ENCODE measurements at places on chromosomes 3 and 15.

GRCh38 chr15:80565988-80566387 is 129.1 kb upstream of the ABHD17C start:
- no peak for DNase-seq

DNA sequence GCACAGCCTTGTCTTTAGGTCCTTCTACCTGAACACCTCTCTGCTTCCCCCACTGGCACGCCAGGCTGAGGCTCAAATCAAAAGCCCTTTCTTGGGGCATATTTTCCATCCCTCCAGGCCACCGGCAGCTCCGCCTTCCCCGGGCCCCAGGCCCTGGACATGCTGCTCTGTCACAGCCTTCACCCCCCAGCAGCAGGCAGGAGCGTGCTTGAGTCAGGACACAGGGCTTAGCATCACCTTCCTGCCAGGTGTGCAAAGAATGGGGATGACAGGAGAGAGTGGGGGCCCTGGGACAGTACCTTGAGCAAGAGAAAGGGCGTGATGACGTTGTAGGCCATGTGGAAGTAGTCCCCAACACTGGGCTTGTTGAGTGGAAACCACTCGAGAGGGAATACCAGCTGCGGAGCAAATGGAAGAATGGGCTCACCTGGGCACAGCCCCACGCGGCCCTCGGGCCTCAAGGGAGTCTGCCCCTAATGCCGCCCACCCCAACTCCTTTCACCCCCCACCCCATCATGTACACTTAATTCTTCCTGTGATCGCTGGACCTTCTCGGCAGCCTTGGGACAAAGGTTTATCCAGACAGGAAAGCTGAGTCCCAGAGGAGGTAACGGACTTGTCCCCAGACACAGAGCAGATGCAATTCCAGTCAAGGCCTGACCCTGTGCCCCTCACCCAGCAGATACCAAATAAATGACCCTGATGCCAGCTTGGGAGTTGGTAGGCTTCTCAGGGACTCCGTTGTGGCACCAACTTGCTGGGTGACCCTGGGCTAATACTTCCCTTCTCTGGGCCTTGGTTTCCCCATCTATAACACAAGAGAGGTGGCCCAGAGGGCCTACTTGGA is 9.1 kb upstream of the CALML4 start:
- DNase-seq, result no peak

GRCh38 chr15:101047301-101047781 is 128.2 kb downstream of the LRRK1 start:
- DNase-seq, result peak; percentile 12

- DNase-seq, result no peak
These were observed 26.9 kb downstream of the RNF13 start for GRCh38 chr3:149839896-149840295.

DNA sequence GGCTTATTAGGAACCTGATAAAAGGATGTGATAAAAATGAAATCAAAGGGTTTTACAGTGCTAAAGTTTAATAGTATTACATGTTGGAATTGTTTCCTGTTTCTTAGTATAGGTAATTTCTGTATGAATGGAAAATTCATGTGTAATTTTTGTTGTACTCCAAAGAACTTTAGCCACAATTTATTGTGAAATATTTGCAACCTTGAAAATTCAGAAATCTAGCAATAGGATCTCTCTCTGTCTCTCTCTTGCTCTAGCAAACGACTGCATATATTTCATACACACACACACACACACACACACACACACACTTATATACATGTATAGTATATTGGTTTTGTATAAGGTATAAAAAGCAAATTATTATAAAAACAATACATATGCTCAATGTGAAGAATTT is 59.6 kb downstream of the PIAS1 start:
- no peak for DNase-seq

GRCh38 chr15:59306520-59307164 is 66.0 kb downstream of the MYO1E start:
- no peak for DNase-seq

DNA sequence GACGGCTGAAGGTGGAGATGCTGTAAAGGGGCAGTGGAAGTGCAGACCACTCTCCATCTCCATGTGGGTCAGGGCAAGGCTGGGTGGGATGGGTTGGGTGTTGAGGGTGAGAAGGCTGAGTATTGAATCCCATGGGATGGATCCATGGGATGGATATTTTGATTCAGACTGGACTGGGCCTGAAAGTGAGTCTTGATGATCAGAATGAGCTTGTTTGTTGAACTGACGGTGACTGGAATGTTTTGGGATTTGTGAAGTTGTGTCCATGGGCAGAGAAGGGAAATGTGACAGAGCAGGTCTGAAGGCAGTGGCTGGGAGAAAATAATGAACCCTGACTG is 49.3 kb downstream of the CHST2 start:
- DNase-seq, result no peak

GRCh38 chr15:40306371-40306770 is 1.4 kb downstream of the PLCB2 start:
- DNase-seq, result no peak

DNA sequence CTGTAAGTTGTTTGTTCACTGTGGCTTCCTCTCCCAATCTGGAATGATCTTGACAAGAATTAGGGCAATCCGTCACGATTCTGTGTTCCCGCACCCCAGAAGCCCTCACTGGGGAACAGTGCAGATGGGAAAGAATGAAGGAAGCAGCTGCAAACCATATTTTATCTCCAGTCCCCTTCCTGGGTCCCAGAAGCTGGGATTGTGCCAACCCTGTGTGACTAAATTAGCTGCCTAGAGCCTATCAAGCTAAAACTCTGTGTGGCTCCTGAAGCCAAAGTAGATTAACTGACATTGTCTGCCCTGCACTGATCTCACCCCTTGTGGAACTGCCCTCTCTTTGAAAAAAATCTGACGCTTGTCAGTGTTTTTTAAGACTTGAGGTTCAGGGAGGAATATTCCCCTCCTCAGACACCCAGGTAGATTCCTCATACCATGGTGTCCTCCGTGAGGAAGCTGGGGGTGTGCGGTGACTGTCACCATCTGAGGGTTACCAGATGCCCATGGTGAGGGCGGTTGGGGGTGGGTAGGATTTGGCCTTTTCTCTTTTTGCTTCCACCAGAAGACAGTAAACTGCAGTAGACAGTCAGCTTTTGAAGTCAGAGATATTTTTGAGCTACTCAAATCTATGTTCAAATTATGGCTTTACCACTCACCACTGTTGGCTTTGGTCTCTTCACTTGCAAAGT is 358.3 kb upstream of the TPM1 start:
- no peak for DNase-seq

GRCh38 chr3:25508901-25509300 is 80.8 kb downstream of the RARB start:
- DNase-seq, result no peak

DNA sequence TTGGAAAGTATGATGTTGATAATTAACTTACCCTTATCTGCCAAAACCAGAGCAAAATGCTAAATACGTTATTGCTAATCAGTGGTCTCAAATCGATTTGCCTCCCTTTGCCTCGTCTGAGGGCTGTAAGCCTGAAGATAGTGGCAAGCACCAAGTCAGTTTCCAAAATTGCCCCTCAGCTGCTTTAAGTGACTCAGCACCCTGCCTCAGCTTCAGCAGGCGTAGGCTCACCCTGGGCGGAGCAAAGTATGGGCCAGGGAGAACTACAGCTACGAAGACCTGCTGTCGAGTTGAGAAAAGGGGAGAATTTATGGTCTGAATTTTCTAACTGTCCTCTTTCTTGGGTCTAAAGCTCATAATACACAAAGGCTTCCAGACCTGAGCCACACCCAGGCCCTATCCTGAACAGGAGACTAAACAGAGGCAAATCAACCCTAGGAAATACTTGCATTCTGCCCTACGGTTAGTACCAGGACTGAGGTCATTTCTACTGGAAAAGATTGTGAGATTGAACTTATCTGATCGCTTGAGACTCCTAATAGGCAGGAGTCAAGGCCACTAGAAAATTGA is 59.7 kb downstream of the DCUN1D1 start:
- DNase-seq, result no peak

DNA sequence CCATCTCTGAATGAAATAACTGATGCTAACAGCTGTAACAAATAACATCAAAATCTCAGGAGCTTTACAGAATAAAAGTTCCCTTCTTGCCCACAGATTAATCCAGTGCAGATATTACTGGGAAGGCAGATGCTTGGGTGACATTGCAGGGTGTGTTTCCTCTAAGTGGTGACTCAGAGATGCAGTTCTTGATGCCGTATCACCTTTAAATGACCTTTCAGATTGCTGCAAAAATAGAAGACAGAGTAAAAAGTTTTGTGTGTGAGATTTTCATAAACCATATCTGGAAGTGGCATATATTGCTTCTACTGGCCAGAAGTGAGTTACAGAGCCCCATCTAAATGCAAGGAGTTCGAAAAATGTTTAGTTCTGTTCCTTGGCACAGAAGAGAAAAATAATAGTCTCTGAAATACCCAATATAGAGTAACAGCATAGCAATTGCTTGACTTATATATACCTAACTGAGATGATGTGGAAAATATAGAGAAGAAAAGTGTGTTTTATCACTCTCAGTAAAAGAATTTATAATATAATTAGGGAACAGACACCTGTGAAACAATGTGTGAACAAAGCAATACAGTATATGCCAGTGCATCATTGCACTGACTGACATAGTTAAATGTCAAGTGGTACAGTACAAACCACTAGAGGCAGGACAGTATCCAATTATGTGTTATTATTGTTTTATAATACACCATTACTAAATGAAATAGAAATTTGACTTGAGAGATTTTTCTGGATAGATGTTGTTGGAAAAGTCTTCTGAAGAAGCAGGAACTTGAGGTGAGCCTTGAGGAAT is 430.7 kb upstream of the CBLB start:
- DNase-seq, result no peak

GRCh38 chr3:97575742-97576141 is 188.8 kb upstream of the ARL6 start:
- DNase-seq, result no peak

DNA sequence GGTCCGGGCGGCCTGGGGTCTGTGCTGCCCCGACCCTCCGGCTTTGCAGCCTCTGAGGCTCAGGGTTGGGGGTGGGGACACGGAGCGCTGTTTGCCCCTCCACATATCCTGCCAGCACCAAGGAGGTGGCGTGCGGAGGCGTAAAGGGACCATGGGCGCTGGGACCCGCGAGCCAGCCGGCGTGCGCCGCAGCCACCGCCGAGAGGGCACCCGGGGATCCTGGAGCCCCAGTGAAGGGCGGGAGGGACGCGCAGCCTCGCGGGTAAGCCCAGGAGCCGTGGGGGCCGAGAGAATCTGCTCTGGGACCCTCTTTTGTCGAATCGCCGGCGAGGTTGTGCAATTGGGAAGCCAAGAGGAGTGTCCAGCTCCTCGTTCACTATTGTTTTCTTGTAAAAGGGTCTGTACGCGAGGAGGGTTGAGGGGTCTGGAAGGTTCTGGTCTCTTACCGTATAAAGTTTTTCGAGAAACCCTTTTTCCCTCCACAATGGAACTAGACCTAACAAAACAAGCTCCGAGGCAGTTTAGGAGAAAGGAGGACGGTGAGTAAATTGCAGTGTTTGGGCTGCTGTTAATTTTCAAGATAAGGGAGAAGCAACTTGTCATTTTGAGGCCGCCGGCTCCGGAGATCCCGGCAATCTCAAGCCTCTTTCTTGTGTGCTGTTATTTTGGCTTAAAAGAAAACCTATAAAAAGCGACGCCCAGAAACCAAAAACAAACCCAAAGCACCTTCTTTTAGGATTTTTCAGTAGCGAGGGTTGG is 29.9 kb upstream of the ST3GAL6 start:
- peak; percentile 23 for DNase-seq

GRCh38 chr3:153349108-153349499 is 187.1 kb downstream of the RAP2B start:
- no peak for DNase-seq
